B cell (primary cell): ENCODE measurements at places on chromosomes 12 and 14.

DNA sequence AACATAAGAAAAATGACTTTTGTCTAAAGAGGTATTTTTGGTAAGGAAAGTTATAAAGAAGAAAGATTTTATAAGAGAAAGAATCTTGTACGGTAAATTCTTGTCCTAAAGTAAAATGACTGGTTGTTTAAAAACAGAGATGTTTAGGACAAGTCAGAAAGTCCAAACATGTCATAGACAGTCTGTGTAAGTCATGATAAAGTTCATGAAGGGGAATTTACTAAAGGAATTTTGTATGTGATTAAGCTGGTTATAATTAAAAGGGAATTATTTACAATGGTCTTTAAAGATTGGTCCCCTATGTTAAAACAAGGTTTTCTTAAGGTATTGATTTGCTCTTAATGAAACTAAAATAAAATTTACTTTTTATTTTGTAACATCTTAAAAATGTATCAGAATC, 269.4 kb upstream of the CCDC196 start:
- no peak for DNase-seq

DNA sequence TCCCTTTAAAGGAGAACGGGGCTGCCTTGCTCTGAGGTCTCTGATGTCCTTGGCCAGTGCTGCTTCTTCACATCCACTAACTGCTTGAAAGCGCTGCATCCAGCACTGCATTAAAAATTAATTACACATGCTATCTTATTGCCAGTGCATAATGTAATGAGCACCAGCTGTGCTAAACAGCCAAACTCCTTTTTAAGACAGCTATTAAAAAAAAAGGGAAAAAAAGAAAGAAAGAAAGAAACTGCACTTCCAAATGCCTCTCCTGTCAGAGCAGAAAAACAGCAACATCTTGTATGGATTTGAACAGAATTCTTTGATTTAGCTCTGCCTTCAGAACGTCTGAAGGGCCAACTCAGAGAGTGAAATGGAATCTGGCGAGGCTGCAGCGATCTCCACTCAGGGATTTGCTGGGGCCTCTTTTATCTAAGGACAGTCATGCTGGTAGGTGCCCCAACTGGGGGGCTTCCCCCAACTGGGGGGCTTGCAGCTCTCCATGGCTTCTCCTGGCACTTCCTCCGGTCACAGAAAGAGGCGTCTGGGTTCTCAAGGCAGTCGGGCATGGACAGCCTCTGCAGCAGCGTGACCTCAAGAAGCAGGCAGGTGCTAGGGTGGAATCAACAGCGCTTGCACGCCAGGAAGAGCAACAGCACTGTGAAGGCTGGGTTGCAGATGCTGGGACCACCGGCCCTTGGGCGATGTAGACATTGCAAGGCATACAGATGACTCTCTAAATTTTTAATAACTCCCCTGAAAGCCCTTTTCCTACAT, 46.4 kb downstream of the BCL11B start:
- DNase-seq, result no peak

DNA sequence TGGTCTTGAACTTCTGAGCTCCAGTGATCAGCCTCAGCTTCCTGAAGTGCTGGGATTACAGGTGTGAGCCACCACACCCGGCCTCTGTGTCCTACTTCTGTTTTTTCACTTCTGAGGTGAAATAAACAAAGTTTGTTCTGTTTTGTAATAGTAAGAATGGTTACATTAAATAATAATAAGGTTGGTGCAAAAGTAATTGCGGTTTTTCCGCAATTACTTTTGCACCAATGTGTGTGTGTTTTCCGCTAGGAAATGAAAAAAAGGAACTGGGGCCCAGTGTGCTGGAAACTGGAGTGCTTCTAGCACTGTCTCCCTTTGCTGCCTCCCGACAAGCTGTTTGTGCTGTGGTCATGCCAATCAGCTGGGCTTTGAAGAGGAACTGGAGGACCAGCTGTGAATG, 140.9 kb downstream of the NTS start:
- DNase-seq, result no peak

DNA sequence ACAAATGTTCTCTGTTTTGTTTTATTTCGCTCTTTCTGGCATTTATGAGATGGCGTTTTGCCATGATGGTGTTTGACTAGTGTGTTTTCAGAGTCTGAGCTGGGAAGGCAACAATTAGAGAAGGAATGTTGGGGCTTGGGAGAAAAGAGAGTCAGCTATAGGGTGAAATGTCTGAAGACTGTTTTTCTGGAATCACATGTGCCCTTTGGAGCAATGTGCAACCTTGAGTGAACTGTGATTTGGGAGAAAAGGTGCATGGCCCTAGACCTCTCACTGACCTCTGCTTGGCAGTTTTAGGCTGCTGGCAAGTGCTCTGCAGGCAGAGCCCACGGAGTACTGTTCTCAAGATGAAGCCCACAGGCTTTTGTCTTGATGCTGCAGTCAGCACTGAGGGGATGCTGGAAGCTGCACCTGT, 379.9 kb upstream of the PDE3A start:
- no peak for DNase-seq

DNA sequence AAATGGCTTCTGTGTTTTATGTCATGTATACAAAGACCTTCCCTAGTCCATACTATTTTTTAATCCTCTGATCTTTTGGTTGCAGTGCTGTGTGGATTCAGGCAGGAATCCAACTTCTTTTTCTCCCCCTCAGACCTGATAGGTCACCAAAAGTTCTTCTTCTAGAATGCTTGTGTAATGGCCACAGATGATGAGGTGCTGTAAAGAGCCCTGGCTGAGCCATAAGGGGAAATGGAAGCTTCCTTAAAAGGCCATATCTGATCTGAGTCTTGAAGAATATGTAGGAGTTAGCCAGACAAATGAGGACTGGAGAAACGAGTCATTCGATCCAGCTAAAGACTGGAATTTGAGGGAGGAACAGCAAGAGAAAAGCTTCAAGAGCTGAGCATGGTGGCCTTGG, 353.9 kb downstream of the PCNX1 start:
- no peak for DNase-seq

GRCh38 chr12:74424778-74425177, 112.9 kb upstream of the ATXN7L3B start:
- DNase-seq, result no peak

- no peak for DNase-seq
Observed at GRCh38 chr14:57492859-57493258, 798 bp downstream of the CCDC198 start.

DNA sequence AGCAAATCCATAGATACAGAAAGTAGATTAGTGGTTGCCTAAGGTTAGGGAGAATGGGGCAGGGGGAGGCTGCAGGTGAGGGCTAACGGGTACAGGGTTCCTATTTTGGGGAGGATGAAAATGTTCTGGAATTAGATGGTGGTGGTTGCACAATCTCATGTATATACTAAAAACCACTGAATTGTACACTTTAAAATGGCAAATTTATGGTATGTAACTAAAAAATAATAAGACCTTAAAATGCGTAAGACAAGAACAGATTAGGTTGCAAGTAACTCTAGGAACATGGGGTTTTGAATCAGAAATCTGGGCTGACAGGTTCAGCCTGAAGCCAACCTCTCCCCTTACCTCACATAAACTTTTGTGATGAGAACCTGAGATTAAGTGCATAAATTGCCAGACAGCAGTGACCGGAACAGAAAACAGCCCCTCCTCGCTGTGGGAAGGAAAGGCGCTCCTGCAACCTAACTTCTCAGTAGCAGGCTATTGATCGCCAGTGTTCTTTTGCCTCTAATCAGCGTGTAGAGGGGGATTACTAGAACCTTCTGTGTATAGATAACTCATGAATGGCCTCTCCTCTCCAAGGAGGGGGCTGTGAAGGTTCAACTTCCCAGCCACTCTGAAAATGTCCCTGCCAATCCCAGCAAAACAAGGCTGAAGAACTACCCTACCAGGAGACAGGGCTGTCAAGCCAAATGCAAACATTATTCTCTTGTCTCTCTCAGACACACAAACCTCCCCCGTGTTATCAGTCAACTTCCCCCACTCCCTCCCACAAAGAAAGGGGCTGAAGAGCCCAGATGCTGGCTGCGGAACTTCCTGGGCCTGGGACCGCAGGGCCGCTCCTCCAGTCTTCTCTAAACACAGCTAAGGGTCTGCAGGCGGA, 1.9 kb downstream of the SSH1 start:
- DNase-seq, result no peak

- no peak for DNase-seq
Observed at GRCh38 chr14:57692671-57693070, 173.2 kb downstream of the SLC35F4 start.

- no peak for DNase-seq
Observed at GRCh38 chr14:58701156-58701555, 63.4 kb downstream of the DACT1 start.

GRCh38 chr12:67647799-67648520, 585 bp upstream of the DYRK2 start:
- peak; percentile 74 for DNase-seq

DNA sequence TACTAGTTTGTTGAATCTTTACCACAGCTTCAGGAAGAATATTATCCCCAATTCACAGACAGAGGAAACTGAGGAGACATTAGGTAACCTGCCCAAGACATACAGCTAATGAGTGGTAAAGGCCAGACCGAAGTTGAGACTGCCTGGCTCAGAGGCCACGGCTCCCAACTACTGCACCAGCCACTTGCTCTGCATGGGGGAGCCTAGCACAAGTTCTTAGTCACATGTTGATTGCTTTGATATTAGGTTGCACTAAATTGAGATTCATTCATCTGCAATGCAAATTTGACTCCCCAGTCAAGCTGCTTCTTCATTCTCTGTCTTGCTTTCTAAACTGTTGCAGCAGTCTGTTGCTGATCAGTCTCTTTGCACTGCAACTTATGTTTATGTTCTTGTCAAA, 25.9 kb upstream of the POLR3B start:
- DNase-seq, result no peak

GRCh38 chr12:109715310-109716091, 1.9 kb downstream of the FAM222A start:
- peak; percentile 77 for DNase-seq

- no peak for DNase-seq
Observed at GRCh38 chr12:3931776-3932175, 58.6 kb upstream of the PARP11 start.

DNA sequence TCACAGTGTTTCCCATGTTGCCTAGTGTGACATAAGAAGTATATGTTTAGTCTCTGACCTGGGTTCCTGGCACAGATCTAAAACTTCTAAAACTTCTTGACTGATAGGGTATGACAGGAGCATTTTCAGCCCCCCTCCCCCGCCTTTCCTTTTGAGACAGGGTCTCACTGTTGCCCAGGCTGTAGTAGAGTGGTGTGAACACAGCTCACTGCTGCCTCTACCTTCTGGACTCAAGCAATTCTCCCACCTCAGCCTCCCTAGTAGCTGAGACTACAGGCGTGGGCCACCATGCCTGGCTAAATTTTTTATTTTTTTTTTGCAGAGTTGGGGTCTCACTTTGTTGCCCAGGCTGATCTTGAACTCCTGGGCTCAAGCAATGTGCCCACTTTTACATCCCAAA, 421.1 kb upstream of the RGS6 start:
- no peak for DNase-seq

DNA sequence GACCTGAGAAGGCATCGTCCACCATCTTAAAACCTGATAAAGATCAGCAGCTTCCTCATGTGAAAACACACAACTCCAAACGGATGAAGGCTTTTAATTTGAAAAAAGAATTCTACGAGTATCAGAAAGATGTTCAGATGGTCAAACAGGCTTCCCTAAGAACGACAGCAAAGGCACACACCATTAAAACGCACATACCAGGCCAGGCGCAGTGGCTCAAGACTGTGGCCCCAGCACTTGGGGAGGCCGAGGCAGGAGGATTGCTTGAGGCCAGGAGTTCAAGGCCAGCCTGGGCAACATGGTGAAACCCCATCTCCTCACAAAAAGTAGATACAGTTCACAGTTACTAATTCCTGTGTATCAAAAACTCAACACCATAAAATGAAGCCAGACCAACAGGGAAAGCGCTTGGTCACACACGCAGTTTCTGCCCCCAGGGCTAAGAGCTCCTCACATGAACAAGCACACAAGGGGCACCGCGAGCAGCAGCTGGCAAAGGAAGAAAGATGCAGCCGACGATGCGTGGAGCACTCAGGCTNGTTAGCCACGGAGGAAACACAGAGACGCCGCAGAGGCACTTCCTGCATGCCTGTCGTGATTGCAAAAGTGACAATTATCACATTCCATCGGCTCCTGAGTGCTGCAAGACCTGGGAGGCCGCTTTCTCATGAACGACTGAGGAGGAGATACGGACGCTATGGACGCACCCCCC, 78.0 kb downstream of the NOC4L start:
- DNase-seq, result peak; percentile 84

DNA sequence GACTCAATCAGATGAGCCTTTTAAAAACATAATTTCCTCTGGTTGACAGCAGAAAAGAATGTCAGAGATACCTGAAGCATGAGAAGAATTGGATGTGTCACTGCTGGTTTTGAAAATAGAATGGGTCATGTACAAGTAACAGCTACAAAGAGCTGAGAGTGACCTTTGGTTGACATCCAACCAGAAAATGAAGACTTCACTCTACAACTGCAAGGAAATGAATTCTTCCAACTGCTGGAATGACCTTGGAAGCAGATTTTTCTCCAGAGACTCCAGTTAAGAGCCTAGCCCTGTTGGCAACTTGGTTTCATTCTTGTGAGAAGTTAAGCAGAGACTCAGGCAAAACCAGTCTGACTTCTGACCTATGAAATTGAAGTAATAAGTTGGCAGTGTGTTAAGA, 505.9 kb downstream of the SLC16A7 start:
- DNase-seq, result no peak

DNA sequence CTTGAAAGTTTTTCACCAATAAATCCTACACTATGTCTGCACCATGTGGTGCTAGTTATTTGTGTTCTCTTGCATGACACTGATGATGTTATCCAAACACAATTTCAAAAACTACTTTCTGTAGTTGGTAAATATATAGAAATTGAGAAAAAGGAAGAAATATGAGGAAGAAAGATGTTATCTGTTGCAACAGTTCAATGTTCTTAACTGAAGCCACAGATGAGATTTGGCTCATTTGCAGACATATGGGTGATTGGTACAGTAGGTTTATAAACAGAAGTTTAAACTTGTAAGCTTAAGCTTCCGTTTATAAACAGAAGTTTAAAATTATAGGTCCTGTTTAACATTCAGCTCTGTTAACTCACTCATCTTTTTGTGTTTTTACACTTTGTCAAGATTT, at the start of gene CLEC12A:
Gene CLEC12A (plus strand): TSS at position 229 of the 400 bp plus-strand sequence. CDS start 188 bp downstream, outside the sequence.
- no peak for DNase-seq

DNA sequence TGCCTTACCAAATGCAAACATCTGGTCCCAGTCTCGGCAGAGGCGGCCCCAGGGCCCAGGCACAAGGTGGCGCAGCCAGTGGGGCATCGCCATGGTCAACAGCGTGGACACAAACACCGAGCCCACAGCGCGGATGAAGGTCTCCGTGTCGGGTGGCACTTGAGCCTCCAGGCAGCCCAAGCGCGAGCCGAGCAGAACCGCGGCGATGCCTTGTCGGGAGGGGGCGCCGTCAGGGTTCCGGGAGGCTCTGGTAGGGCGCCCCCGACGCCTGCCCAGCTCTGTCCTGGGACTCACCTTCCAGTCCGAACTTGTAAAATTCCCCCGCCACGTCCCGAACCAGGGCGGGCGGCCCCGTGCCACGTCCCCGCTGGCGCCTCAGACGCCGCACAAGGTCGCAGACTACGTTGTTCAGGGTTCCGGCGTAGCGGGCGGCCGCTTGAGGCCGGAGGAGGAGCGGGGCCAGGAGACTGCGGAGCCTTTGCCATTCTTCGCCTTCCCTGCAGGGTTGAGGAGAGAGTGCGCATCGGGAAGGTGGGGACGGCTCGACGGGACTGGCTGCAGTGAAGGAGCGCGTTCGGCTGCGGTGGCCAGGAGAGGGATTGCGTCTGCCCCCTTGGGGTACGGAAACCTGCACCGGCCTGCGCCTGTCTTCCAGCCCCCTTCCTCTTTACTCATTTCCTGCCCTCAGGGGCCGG, 1.7 kb downstream of the CYP27B1 start:
- DNase-seq, result peak; percentile 68

GRCh38 chr14:100587086-100587762, at the start of gene BEGAIN:
Gene BEGAIN (minus strand): TSS chr14:100587417. CDS start chr14:100587290, 127 bp downstream.
- DNase-seq, result no peak
